ENCODE measurements at places on chromosomes 4 and X. TPM values are rescaled to one million over a fixed set of nuclear protein-coding genes. Genes with fewer than 3 reads are reported as not detected.

DNA sequence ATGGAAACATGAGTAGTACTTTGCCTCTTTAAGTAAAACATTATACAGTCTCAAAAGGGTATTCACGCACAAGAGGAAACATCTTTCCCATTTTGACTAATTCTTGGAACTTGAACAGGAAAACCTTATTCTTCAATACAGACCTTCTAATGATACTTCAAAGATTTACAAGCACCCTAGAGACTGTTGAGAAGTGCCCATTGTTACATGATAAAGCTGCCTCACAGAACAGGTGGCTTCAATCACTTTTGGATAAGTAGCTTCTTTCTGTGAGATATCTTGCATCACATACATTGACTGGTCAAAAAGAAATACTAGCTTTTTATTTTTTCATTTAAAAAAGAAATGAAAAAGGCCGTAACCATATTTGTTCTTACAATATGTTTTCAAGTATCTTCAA, 219.4 kb downstream of the EPHA5 start:
- DNase-seq, result no peak

- DNase-seq, result no peak
Observed at GRCh38 chr4:164779811-164780216, 25.9 kb downstream of the SMIM31 start.

GRCh38 chr4:107808572-107808971, 16.2 kb upstream of the SGMS2 start:
- DNase-seq, result no peak

GRCh38 chr4:27048429-27049238, 188.0 kb downstream of the STIM2 start:
- DNase-seq, result no peak

DNA sequence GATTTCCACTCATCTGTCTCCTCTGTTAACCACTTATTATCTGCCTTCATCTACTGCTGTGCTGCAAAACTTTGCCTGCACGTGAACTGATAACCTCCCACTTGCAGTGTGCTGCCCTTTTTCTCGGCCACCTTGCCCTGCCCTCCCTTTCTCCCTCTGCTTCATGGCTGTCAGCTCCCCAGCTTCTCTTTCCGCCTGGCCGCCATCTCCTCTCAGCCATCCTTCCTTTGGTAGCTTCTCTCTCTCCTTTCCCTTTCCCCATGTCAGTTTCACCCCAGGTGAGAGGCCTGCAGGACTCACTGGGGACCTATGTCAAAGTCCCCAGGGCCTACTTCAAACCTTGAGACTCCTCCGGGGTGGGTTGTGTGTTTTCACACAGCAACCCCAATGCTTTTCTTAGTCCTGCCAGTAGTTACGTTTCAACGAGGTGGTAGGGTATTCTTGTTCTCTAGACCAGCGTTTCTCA, 6.6 kb downstream of the MSL3 start:
- no peak for DNase-seq

- no peak for DNase-seq
Observed at GRCh38 chr4:94757192-94758140, at the start of gene BMPR1B. Gene BMPR1B, plus strand, starts transcription at chr4:94757955. Its CDS starts 346,470 bp downstream, at chr4:95104425.

DNA sequence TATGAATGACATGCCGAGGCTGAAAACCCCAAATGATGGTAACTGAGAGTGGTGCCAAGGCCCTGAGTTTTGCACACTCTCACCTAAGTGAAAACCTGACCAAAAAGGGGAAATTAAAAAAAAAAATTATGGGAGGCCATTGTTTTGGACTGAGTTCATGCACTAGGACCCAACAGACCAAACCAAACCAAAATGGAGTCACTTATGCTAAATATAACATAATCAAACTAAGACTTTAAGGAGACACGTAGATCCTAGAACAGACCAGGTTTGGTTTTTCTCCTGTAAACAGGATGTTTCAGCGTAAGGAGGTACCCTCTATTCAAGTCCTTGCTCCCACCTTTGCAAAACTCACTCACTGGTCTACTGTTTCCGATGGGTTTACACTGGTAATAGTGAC, 453.0 kb downstream of the INPP4B start:
- DNase-seq, result no peak

GRCh38 chrX:27889878-27890277, 82.1 kb downstream of the MAGEB10 start:
- DNase-seq, result no peak

The CXorf49 gene
- total RNA-seq, result not detected

The MTNR1A gene
- total RNA-seq, result not detected

The GYG2 gene
- not detected for total RNA-seq

The RBM46 gene
- total RNA-seq, result not detected

The BMP2K gene
- 4.7 TPM for total RNA-seq

The RIPPLY1 gene
- total RNA-seq, result not detected

The P2RY4 gene
- not detected for total RNA-seq

The OTUD6A gene
- total RNA-seq, result not detected
